ENCODE measurements at places on chromosomes 12 and 14. TPM values are rescaled to one million over a fixed set of nuclear protein-coding genes. Genes with fewer than 3 reads are reported as not detected.
A peak's percentile ranks its signal among the peaks of the same experiment; 100 is the strongest.

DNA sequence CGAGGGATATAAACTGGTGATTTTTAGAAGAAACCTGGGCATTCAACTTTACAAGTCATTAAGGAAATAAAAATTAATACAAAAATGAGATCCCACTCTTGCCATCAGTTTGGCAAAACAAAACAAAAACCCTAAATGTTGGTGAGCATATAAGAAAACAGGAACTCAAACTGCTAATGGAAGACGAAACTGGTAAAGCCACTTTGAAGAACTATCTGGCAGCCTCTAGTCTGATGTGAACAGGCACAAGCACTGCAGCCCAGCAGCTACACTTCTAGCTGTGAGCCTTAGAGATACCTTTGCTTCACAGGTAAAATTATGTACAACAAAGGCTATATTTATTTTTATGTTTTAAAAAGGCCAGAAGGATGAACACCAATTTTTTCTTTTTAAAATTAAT lies 459.6 kb downstream of the ZFP36L1 start:
- no peak for DNase-seq

Gene CD4
- 8.4 TPM for total RNA-seq

DNA sequence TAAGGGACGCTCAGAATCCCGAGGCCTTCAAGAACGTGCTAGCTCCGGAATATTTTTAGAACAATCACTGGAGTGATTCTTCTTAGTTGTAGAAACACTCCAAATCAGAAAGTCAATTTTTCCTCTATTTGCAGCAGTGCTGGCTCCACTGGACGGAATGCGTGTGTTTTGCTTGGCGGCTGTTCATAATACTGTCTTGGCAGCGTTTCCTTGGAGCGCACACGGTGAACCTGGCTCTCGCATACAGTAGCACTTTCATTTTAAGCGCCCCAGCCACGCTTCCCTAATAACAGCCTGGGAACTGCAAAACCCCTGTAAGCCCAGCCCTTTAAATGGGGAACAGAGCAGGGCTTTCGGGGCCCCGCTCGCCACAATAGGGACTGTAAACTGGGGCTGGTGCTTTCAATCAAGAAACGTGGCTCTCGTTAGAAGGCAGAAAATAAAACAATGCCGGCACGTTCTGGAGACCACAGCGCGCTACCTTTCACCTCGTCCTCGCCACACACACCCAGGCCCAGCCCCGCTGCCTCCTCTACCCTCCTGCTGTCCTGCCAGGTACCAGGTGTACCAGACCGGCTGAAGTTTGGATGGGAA lies 79.9 kb downstream of the BCL11B start:
- DNase-seq: peak; percentile 68

DNA sequence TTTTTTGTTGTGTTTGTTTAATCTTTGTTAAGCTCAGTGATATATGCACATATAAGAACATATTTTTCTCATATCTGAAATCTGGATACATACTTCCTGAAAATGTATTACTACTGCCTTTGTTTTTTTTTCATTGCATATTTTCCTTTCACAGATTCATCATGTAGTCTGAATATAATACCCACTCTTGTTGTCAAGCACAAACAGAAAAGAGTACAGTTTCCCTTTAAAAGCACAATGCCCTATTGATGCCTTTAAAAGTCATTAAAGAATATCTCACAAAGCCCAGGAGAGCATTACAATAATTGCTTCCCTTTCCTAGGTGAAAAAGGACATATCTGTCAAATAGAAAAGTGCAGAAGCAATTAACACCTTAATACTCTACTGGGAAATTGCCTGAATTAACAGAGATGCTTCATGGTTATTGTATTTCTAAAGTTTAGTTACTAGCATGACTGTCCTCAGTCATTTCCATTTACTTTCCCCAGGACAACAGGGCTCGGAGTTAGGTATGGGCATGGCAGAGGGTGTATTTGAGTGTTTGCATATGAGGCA lies 107.4 kb downstream of the GRIP1 start:
- DNase-seq: no peak

Gene SLC39A5
- total RNA-seq: not detected

Gene PPFIBP1
- 332 TPM for total RNA-seq

DNA sequence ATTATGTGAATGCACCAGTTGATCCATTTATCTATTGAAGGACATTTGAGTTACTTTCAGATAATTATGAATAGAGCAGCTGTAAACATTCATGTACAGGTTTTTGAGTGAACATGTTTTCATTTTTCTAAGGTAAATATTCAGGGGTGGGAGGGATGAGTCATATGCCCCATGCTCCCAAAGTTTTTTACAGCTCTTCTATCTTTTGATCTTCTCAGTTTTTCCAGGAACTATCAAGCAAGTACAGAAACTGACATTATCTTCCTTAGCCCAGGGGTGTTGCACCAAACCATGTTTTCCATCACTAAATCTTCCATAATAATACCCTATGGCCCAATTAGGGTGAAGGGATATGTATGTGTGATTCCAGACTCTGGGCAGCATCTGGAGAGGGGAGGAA lies 384.5 kb downstream of the EMP1 start:
- DNase-seq: no peak

DNA sequence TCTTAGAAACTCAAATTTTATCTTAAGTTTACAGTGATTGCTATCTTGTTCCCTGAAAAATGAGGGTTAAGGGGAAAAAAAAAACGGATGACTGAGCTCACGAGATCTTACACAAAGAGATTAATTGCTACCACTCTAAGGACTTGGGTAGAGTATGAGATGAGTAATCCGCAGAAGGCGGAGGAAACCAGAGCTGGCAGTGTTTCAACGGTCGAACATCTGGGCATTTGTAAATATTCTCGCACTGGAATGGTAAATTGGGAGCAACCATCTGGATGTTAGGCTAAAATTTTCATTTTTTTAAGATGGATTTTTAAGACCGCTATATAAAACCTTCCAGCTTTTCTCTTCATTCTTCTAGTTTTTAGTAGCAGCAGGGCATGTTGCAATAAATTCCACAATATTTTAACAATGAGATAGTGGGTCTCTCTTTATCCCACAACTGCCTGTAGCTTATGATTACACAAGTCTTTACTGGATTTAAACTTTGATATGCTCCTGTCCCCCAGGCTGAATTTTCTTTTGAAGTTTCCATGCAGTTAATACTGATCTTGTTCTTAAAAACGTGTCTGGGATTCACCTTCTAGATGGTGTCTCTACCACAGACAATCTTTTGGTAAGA lies 1324.1 kb downstream of the AACS start:
- DNase-seq: peak; percentile 27

DNA sequence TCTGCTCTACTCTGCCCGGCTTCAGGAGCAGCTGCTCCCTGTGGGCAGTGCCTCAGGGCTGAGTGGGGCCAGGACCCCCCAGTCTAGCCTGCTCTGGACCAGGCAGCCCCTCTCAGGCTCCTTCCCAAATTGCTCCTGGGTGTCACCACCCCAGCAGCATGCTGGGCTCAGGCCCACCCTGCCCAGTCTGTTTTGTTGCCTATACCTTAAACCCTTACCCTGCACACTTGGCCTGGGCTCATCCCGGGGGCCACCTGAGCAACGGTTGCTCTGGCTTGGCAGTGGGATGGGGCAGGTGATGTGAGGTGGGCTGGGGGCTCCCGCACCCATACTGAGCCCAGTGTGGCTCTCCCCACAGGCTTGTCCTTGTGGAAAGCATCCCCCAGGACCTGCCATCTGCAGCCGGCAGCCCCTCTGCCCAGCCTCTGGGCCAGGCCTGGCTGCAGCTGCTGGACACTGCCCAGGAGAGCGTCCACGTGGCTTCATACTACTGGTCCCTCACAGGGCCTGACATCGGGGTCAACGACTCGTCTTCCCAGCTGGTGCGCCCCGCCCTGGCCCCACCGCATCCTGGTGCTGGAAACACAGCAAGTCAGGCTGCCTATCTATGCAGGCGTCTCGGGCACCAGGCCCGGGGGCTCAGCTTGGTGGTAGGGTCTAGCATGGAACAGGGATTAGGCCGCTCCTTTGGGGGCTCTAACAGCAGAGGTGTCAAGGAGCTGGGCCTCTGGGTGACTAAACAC lies 3.9 kb downstream of the PLD4 start:
- no peak for DNase-seq

- DNase-seq: no peak
These were observed 82.9 kb downstream of the CHGA start for GRCh38 chr14:93005838-93006237.

Gene FANCM
- 2.6 TPM for total RNA-seq

DNA sequence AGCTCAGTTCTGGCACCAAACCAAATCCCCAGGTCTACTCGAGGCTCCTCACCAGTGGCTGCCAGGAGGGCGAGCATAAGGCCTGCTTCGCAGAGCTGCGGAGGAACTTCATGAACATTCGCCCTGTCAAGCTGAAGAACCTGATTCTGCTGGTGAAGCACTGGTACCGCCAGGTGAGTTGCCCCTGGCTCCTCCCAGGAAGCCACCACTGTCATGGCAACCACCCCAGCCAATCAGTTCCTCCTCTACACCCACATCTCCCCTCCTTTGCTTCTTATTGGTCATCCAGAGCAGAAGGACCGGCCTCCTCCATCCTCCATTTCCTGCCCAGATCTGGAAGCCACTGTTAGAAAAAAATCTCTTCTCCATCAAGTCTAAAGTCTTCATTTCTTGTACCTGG lies 17.2 kb upstream of the OAS2 start:
- DNase-seq: no peak

Gene PIK3C2G
- total RNA-seq: not detected

- no peak for DNase-seq
These were observed 12.3 kb downstream of the NKX2-8 start for GRCh38 chr14:36570065-36570464.

DNA sequence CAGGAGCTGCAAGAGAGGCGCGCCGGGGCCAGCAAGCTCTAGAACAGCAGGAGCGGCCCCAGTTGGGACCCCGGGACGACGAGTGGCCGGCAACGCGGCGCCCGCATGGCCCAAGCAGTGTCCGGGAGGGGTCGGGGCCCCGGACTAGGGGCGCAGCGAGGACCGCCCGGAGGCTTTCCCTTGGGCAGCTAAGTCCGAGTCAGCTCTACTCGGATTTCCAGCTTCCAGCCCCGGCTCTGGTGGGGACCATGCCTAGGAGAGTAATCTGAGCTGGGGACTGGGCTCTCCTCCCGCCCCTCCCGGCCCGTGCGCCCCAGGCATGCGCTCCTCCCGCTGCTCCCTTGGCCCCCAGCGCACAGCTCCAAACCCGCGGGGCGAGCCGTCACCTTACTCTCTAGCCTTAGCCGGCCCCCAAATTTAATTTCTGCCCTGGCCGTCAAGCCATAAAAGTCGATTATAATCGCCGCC lies 41.6 kb upstream of the CAPRIN2 start:
- DNase-seq: peak; percentile 32

- no peak for DNase-seq
These were observed 267 bp downstream of the CFAP251 start for GRCh38 chr12:121918679-121919038.

DNA sequence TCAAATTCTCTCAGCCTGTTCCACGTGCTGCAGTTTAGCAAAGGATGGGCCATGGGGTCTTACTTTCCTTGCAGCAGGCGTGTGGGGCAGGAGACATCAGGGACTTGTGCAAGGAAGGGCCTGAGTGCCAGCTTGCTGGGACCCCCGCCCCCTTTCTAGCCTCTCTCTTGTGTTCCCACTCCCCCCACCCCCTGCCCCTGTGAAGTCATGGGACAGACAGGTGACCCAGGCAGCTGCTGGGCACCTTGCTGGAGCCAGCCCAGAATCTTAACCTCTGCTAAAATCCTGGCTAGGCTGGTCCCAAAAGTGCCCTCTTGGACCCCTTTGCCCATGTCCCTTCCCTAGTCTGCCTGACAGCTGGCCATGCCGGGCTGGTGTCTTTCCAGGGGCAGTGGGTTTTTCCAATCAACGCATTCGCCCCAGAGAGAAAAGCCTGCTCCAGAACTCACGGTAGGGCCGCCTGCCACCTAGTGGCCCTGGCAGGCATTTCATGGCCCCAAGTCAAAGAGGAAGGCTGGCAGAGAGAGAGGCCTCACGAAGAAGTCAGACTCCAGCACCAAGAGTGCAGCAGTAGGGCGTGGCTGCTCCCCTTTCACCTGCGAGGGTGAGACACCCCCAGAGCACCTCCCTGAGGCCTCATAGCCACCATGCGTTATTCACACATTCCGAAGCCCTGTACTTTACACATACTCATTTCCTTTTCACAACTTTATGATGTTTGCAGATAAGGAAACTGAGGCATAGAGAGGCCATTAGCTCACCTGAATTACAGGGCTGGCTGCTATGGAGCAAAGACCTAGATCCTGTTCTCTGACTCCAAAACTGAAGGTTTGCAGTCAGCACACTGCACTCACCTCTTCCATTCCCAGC lies 67.4 kb downstream of the LGMN start:
- peak; percentile 87 for DNase-seq

- DNase-seq: no peak
These were observed 15.1 kb upstream of the CCDC198 start for GRCh38 chr14:57508756-57509155.

Gene AVPR1A
- 1.9 TPM for total RNA-seq

Gene OR4K15
- total RNA-seq: not detected

DNA sequence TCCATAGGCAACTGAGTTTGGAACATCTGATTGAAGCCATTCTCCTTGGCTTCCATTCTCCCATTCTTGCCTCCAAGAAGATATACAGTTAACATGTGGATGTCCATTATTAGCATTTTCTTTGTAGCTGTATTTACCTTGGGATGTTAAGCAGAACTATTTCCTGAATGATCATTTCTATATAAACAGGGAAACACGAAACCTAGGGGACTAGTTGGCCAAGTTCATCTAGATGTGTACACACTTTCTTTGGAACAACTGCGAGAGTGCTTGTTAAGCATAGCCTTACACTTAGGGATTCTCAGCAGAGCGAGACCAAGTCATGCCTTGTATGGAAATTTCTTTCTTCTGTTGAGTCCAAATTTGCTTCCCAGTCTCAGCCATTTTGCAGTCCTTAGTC lies 42.1 kb downstream of the DRAM1 start:
- no peak for DNase-seq

Gene FUT8
- total RNA-seq: 11.5 TPM

Gene REP15
- 7.5 TPM for total RNA-seq

DNA sequence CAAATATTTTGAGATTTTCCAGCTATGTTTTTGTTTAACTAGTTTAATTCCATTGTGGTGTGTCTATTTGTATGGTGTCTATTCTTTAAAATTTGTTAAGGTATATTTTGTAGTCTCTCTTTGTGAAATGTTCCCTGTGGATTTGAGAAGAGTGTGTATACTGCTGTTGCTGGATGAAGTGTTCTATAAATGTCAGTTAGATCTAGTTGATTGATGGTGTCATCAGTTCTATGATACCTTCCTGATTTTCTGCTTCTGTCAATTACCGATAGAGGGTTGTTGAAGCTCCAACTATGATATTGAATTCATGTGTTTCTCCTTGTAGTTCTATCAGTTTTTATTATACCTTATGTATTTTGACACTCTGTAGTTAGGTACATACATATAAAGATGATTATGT lies 53.1 kb downstream of the FUT8 start:
- no peak for DNase-seq

Gene POTEM
- total RNA-seq: not detected

GRCh38 chr14:34981743-34982420 lies 910 bp upstream of the SRP54 start:
- DNase-seq: no peak

GRCh38 chr12:111599453-111600204 lies 514 bp upstream of the ATXN2 start:
- DNase-seq: peak; percentile 93

GRCh38 chr14:91351512-91351862 lies 66.1 kb downstream of the CCDC88C start:
- no peak for DNase-seq

All from left ventricle myocardium superior (tissue), 1 donor.